ENCODE measurements at places on chromosomes 6 and 20.

- no peak for DNase-seq
These were observed 161.5 kb upstream of the CDH4 start for GRCh38 chr20:61090541-61090940.

GRCh38 chr6:153591159-153591558 is 447.9 kb upstream of the OPRM1 start:
- no peak for DNase-seq

GRCh38 chr6:25463441-25463840 is 184.3 kb downstream of the CARMIL1 start:
- no peak for DNase-seq

DNA sequence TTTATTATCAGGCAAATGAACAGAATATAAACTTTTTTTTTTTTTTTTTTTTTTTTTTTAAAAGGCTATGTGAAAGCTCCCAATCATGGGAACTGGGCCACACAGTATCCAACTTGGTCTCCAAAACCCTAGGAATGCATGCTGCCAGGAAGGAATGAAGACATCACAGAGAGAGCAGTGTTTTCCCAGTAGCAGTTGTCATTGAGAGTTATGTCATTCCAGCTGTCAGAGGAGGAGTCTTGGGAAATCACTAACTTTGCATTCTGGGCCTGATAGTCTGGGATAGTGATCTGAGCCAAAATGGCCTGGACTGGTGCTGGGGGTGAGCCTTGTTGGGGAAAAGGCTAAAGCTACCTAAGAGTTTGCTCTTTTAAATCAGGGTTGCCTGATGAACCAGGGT is 231.3 kb upstream of the MAP3K7 start:
- DNase-seq: no peak

Data from smooth muscle cell of the brain vasculature (primary cell).